ENCODE measurements at places on chromosomes 13 and 19.

GRCh38 chr13:98752467-98753290 is at the start of gene SLC15A1:
Gene SLC15A1, minus strand, starts transcription at chr13:98752672. Its CDS starts 74 bp downstream, at chr13:98752598.
- DNase-seq: no peak

- no peak for DNase-seq
Measured at GRCh38 chr19:27901078-27901477, 1311.9 kb downstream of the UQCRFS1 start.

DNA sequence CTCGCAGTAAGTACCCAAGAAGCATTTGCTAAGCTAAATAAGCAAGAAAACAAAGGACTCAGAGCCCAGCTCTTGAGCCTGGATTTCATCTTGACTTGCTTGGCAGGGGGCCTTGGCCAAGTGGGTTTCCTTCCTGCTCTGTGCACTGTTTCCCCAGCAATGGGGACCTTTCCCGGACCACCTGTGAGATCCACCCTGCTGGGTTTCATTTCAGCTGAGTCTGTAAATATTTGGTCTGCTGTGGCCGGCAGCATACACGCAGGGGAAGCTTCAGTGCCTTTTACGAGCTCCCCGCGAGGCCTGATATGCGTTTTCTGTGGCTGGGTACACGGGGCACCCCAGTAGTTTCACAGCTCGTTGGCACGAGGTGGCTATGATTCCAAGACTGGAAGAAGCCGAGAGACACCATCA is 12.4 kb upstream of the TINCR start:
- DNase-seq: no peak

DNA sequence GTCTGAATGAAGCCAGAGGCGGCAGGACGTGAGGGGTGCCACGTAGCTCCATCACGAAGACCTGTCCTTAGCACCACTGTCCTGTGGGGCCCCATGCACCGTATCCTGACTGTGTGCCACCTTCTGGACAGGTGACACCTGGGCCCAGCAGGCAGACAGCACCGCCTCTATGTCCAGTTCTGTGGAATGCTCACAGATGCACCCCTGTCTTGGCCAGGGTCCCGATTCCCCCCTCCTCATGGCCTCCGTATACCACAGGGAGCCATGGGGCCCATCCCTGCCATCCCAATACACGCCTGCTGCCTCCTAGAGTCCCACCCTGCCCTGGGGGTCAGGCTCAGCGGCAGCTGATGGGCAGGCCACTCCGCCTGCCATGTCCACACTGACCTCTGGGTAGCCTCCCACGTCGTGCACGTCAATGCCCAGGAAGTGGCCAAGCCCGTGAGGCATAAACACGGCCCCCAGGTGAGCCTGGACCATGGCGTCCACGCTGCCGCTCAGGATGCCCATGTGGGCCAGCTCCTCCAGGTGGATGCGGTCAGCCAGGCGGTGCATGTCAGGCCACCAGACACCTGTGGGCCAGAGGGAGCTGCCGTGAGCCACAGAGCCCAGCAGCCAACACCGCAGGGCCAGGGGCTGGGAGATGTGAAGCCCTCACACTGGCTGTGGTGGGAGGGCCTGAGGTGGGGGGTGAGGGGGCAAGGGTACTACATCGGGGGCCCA is 17.6 kb downstream of the CEBPG start:
- DNase-seq: no peak

DNA sequence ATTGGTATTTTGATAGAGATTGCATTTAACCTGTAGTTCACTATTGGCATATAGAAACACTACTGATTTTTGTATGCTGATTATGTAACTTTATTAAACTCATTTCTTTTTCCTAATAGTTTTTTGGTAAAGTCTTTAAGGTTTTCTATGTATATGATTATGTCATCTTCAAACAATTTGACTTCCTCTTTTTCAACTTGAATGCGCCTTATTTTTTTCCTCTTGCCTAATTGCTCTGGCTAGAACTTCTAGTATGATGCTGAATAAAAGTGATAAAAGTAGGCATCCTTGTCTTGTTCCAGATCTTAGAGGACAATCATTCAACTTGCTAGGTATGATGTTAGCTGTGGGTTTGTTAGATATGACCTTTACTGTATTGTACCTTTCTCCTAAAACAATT is 1034.9 kb downstream of the PCDH9 start:
- DNase-seq: no peak

- no peak for DNase-seq
Measured at GRCh38 chr13:91349992-91350911, 2.8 kb downstream of the MIR17HG start.

GRCh38 chr13:99371956-99372355 is 64.8 kb upstream of the GPR183 start:
- no peak for DNase-seq

- DNase-seq: no peak
Measured at GRCh38 chr19:49923055-49924003, 5.7 kb upstream of the ATF5 start.

DNA sequence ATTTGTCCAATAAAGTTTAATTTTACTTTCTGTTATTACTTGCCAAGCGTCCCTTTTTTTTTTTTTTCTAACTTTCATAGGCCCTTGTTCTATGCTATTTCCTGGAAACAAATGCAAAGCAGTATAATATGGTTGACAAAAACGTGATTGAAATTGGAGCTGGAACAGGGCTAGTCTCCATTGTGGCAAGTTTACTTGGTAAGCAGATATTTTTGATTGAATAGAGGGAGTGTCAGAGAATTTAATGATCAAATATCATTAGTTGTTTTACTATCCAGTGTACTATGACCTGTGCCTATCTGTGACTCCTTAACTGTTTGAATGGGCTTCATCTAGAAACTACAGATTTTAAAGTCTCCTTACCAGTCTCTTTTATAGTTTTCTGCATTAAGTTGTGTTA is 46.7 kb downstream of the ERCC5 start:
- DNase-seq: no peak

- no peak for DNase-seq
Measured at GRCh38 chr13:81442904-81443303, 1102.0 kb upstream of the SPRY2 start.

- peak; percentile 94 for DNase-seq
Measured at GRCh38 chr19:47598407-47599349, 10.3 kb upstream of the BICRA start.

DNA sequence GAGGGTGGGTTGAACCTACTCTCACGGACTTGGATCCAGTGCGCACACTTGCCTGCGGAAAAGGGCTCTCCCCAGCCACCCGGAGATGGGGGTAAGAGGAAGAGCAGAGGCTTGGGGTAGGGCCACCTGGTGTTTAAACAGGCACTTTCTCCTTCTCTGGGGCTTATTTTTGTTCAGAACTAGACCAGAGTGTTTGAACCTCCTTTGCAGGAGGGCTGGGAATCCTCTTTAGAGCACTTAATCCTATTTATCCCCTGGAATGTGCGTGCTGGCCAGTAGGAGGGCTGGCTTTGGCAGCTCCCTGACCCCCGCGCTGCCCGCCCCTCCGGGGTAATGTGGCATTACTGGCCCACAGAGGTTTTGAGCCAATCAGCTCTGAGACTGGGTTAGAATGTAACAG is 2.0 kb downstream of the RGS9BP start:
- no peak for DNase-seq
